ENCODE measurements at places on chromosomes 7 and 10.

DNA sequence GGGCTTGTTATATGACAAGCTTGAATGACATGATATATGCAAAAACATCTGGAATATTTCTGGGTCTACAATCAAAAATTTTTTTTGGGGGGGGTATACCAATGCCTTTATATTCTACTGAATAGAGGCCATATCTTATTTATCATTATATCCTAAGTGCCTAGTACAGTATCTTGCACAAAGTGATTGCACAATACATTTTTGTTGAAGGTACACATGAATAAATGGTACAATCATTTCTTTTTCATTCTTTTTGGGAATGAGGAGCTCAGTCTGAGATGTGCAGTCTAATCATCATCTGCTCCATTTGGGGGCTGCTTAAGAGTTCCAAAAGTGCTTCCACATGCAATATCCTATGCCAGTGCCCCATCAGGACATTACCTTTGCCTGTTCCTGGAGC lies 214.6 kb downstream of the KIF20B start:
- DNase-seq, result no peak

DNA sequence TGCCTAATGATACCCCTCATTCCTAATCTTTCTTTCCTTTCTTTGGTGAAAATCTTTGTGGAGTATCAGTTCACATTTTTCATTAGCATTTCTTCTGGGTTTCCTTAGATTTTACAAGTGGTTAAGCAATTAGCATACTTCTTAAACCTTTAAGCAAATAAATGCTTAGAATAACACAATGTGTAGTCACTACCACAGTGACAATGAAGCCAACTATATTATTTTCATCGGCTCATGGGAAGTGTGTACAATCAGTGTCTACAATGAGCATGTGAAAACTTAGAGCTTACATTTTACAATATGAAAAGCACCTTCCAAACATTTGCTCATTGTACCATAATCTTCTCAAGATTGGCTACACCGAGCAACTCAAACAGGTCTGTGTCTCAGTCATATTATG lies 176.2 kb upstream of the PLXNA4 start:
- DNase-seq, result no peak

DNA sequence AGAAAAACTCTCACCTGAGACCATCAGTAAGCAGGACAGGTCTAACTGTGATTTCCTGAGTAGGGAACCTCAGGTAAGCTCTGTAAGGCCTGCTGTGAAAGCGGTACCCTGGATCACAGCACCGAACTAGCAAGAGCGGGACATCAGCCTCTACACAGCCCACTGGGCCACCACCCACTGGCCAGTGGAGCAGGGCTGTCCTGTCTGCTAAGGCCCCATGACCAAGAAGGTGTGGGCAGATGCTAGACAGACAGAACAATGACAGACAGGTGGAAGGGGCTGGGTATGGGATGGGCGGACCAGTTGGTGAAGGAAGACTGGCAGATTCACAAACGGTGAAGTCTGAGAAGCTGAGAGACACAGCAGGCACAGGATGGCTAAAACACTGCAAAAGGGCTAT lies 79.4 kb upstream of the DDC start:
- no peak for DNase-seq

GRCh38 chr7:801940-802381 lies 30.3 kb upstream of the SUN1 start:
- DNase-seq, result no peak

DNA sequence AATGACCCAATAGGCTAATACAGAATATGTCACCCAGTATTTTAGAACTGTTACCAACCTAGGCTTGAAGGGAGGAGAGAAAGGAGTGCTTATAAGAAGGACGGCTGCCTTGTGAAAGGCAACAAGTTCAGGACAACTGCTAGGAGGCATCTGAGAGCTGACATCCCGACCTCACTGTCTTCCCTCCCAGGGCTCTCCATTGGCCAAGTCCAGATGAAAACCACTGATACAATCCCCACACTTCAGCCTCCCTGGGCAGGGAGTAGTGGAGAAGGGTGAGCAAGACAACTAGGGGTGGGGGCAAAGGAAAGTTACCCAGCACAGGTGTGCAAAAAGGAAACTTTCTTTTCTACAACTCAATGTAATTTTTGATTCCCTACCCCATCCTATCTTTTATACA lies 29.5 kb upstream of the TMEM273 start:
- no peak for DNase-seq

DNA sequence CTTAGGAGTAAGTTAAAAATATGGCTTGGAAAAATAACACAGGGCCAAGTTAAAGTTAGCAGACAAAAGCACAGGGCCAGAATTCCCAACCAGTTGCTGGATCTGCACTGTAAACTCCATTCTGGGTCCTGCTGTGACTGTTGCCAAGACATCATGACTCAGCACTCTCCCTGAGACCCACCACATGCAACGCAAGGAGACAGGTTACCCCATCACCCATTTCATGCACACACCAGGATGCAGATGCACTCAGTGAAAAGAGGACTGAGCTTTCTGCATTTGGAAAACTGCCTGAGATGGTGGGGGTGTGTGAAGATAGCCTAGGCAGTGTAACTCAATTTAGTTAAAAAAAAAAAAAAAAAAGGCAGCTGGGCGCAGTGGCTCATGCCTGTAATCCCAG lies 97.6 kb upstream of the ZNF438 start:
- no peak for DNase-seq

DNA sequence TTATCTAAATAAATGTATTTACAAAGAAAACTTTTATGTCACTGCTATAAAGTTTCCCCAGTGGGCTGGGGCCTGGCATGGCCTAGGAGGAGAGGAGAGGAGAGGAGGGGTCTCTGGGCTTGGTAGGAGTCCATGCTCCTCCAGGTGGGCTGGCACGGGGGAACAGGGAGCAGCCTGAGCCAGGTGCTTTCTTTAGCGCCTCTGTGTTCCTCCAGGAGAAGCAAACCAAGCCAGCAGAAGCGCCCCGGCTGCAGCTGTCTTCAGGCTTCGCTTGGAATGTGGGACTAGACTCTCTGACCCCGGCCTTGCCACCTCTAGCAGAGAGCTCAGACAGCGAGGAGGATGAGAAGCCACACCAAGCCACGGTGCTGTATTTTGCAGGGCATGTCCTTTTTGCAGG lies 10.6 kb downstream of the CALHM2 start:
- DNase-seq, result no peak

- no peak for DNase-seq
Observed at GRCh38 chr7:80924090-80924489, 5.2 kb upstream of the SEMA3C start.

- DNase-seq, result no peak
Observed at GRCh38 chr10:112986544-112987190, 36.6 kb downstream of the TCF7L2 start.

DNA sequence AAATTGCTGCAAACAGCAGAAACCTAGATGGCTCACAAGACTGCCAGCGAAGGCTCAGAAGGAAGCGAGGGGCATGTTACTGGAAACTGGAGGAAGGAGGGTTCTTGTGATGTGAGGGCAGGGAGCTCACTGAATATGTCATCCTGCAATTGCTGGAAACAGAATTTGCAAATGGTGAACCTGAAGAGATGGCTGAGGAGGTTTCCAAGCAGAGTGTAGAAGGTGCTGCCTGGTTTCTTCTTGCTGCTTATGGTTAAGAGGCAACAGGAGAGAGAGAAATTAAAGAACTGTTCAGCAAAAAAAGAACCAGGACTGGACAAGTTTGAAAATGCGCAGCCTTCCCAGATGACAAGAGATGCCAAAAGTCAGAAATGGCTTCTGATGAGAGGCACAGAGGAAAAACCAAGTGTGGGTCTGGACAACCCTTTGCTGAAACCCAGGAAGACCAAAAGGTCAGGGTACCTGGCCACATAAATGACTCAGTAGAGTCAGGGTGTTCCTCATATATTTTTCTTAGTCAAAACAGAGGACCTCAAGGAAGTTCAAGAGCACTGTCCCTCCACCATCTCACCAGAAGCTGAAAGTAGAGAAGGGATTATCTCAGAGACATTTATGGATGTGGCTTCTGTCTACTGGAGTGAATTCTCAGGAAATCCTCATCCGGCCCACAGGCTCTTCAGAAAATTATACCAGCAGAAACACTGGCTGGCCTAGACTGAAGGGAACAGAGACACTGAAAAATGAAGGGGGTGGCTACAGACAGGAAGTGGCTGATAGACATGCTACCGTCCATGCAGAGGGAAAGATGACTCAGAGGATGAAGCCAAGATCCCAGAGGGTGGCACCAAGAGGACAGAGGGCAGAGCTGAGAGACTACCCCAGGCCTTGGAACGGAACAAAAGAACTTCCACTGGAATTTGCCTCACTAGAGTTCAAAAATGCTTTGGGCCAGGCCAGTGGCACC lies 10.1 kb downstream of the PAPOLB start:
- DNase-seq, result no peak

DNA sequence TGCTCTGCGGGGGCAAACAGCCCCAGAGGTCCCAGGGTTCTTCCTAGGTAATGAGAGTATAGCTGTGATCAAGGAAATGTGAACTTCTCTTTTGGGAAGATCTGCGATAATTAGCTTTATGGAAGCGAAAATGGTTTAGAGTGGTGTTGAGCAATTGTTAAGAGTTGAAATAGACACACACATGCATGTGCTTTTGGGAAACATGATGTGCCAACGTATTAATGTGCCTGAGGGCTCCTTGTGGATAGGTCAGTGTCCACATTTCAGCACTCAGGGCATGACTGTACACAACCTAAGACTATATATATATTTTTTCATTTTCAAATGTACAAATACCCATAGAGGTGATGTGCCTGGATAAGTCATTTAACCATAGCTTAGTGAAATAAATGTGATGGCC lies 67.0 kb downstream of the GSDME start:
- DNase-seq, result no peak

DNA sequence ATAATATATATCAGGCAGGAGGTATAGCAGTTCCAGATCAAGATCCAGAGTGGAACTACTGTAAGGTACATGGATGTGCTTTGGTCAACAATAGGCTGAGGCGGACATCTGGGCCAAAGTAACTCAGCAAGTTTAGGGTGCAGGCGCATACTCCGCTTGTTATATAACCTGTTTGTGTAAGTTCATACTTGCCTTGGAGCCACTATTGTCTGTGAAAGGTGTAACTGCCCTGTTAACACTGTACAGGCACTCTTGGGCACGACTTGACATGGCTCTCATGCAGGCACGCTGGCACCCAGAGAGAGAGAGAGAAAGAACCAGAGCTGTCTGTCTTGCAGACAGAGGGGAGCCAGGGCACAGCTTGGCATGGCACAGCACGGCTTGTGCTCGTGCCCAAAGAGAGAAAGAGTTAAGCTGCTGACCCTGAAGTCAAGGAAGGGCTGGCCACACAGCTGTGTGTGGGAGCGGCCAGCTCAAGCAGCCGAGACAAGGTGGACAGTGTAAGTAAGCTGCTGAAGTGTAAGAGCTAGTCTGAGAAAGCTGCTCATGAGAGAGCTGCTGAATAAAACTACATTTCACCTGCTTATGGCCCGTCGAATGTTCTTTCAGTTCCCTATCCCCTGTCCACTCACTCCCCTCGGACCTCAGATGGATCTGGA lies 47.8 kb upstream of the KAT6B start:
- no peak for DNase-seq
